Mucosa of descending colon (tissue), 3 donors: ENCODE measurements at places on chromosomes 13 and 19. TPM values are rescaled to one million over a fixed set of nuclear protein-coding genes. Genes with fewer than 3 reads are reported as not detected.

The EVI5L gene
- total RNA-seq = 11.4 TPM

The PLIN5 gene
- total RNA-seq = 3.2 TPM

The MLNR gene
- not detected for total RNA-seq

The SPPL2B gene
- 119 TPM for total RNA-seq

The FCER2 gene
- 0.44 TPM for total RNA-seq

The FLT3LG gene
- 14.8 TPM for total RNA-seq

The ZNF146 gene
- 40.7 TPM for total RNA-seq

The FPR2 gene
- total RNA-seq = 0.41 TPM

The LTBP4 gene
- total RNA-seq = 160 TPM

The DNAAF3 gene
- total RNA-seq = 1.0 TPM

The TRPC4 gene
- 5.1 TPM for total RNA-seq

The FCAR gene
- total RNA-seq = 0.76 TPM

The CLEC17A gene
- total RNA-seq = 0.29 TPM
